CD4-positive, alpha-beta T cell (primary cell): ENCODE measurements at places on chromosomes 2 and 18.

- DNase-seq, result no peak
These were observed 61.7 kb upstream of the TFPI start for GRCh38 chr2:187615902-187616301.

DNA sequence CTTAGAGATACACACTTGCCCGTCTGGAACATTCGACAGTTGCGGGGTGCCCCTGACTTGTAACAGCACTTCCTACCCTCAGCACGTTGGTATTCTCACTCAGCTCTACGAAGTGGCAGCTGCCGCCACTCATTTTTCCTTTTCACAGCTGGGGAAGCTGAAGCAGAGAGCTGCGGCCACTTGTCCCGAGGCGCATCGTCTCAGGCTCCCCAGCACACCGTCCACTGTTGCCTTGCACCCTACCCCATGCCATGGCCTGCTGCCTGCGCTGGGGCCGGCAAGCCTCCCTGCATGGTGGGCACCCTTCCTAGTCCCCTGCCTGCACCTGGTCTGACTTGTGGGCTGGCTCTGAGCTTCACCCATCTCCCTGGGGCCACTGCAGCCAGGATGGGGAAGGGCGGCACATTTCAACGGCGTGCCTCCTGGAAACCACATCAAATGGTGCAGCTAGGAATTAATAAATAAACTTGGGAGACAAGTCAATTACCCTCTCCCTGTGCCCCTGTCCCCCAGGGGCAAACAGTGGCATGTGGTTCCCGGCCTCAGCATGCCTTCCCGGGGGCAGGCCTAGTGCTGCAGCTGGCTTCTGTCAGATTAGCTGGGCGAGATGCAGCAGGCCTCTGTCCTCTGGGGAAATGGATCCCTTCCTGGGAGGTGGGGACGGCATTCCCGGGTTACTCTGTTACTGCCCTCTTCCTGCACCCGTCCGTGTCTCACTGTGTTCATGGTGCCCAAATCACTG is 64.7 kb upstream of the HAAO start:
- DNase-seq, result no peak

GRCh38 chr18:1037776-1038175 is 133.1 kb downstream of the ADCYAP1 start:
- no peak for DNase-seq

DNA sequence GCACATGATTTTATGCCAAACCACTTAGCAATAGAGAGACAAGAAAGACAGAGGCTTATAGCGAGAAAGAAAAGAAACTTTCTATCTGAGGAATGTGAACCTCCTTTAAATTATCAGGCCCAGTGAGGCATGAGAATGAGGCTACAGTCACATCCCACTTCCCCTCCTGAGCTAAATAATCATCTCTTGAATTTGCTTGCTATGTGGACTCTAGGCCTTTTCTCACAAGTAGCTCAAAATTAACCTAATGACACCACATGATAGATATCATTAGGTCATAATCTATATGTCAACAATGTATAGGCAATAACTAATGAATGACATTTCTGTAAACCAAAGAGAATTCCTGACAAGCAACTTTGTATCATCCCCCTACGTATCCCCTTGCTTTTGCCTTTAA is 301.5 kb upstream of the MGAT5 start:
- no peak for DNase-seq

GRCh38 chr18:11839556-11839955 is 11.7 kb upstream of the CHMP1B start:
- no peak for DNase-seq

- no peak for DNase-seq
These were observed 37.6 kb downstream of the NCKAP5 start for GRCh38 chr2:133530645-133531044.

DNA sequence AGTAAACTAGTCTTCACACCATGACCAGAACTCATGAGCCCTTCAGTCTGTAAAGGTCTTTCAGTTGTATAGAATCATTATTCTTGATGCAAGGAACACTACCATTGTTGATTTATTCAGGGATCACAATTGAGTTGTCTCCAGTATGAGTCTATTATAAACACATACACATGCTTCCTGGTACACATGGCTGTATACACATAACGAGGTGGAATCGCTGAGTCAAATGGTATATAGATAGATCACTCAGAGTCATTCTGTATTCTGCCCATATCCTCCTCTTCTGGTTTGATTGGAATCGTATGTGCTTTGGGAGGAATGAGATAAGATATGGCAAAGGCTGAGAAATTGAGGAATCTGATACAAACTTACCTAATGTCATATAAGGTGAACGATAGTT is 216.0 kb downstream of the UBE2E3 start:
- DNase-seq, result no peak

DNA sequence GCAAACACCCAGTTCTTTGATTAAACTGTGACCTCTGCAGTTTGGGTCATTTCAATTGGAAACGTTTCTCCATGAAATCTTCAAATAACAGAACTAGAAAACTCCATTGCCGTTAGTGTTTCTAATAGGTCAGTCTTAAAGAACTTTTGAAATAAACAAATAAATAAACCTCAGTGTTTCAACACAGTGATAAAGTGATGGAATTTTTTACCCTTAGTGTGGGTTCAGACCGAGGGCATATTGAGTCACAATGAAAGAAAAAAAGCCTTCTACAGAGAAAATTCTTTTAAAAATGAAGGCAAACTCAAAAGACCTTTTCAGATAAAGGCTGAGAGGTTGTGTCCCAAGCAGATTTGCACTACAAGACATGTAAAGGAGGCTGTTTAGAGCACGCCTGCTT is 149.6 kb downstream of the NCKAP5 start:
- no peak for DNase-seq

- peak; percentile 62 for DNase-seq
These were observed 35.0 kb downstream of the NDC80 start for GRCh38 chr18:2606335-2606734.

DNA sequence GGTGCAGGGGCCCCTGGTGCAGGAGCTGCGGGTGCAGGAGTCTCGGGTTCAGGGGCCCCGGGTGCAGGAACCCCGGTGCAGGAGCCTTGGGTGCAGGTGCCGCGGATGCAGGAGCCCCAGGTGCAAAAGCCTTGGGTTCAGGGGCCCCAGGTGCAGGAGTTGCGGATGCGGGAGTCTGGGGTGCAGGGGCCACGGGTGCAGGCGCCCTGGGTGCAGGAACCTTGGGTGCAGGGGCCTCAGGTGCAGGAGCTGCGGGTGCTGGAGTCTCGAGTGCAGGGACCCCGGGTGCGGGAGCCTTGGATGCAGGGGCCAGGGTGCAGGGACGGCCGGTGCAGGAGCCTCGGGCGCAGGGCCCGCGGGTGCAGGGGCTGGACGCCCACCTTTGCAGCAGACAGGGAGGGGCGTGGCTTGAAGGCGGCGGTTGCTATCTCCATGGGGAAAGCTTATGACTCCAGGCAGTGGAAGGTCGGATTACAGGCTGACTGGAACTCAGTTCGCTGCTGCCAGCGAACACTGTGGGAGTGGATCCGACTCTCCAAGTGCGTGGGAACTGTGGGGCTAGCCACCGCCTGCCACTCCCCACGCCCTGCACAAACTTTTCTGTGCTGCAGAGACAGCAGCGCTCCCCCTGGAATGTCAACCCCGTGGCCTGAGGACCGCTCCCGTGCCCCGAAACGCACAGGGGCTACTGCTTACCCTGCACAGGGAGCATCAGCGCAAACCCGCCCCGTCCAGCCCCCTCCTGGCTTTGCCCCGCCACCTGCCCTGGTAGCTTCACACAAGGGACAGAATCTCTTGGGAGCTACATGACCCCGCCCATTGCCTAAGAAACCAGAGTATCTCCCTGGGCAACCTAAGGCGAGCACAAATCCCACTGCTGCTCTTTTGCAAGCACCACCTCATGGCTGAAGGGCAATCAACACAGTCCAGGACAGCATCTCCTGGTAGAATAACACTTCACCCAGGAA is 40.3 kb downstream of the COPS9 start:
- no peak for DNase-seq

DNA sequence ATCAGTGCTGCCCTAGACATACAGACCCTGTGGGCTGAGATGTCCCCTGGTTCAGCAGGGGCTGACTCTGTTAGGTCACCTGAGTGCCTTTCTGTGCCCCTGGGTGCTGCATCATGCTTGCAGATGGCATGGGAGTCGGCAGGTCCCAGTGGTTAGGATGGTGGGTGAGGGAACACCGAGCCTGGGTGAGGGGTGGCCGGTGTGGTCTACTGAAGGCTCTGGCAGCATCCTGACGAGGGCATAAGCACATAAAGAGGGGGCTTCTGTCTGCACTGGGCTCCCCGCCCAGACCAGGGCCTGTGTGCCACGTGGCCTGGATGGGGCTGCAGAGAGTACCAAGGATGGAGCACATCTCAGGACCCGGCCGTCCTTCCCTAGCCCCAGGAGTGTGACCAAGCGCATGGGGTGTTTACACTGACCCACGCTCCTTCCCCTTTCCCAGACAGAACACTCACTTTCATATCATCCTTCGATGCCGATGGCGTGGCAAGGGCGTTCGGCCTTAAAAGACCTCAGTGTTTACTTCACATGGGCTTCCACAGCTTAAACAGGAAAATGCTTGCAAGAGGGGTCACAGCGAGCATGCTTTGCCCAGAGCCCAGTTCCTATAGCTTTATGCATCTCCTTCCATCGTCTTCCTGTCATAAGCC is 115.1 kb downstream of the STPG4 start:
- DNase-seq, result no peak

DNA sequence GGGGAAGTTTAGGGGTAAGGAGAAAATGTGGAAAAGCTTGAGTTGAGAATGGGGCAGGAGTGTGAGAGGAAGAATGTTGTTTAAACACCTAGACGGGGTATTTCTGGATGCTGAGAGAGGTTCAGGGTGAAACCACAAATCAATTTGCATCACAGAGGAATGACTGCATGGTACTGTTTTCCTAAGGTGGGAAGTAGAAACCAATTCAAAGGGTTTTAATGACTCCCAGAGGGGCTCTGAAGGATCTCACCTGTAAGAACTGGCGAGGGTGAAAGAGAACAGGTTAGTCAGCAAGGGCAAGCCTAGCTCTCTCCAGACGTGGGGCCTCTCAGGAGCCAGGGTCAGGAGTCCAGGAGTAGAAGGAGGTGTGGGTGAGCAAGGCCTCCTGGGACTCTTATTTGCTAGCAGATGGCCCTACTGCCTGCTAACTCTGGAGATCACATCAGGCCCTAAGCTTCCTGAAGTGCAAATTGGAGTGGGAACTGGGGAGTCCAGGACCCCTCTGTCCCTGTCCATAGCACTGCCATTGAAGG is 133.0 kb upstream of the CELF4 start:
- DNase-seq, result no peak

- DNase-seq, result peak; percentile 12
These were observed 80.5 kb downstream of the DGKD start for GRCh38 chr2:233434666-233435330.
